ENCODE measurements at places on chromosomes 2 and 18. TPM values are rescaled to one million over a fixed set of nuclear protein-coding genes. Genes with fewer than 3 reads are reported as not detected.

RIT2 gene
- not detected for total RNA-seq

DNA sequence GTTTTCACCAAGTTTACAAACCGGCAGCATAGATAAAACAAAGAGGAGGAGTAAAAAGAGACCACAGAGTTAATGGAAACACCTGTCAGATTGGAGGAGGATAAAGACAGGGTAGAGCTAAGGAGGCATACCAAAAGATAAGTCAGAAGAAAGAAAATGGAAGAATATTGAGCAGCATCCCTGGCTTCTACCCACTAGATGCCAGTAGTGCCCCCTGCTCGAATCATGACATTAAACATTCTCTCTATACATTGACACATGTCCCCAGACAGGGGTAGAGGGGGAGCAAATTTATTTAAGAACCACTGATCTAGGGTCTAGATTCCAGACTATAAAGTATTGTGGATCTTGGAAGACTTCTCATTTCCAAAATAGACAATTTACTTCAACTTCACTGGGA lies 159.8 kb upstream of the ETAA1 start:
- no peak for DNase-seq
- no peak overlapping the region for H3K27ac ChIP-seq
- no peak overlapping the region for H3K4me3 ChIP-seq

GRCh38 chr2:192150166-192150565 lies 44.6 kb downstream of the TMEFF2 start:
- no peak overlapping the region for H3K27ac ChIP-seq
- H3K4me1 ChIP-seq, result no peaks in the 10 kb centered on the region
- no peaks in the 10 kb centered on the region for H3K36me3 ChIP-seq
- no peak overlapping the region for H3K4me3 ChIP-seq

IL36RN gene
- total RNA-seq, result not detected

GRCh38 chr2:159960414-159960813 lies 102.0 kb downstream of the PLA2R1 start:
- DNase-seq, result no peak
- H3K27ac ChIP-seq, result no peak overlapping the region
- H3K36me3 ChIP-seq, result no peaks in the 10 kb centered on the region
- no peaks in the 10 kb centered on the region for H3K27me3 ChIP-seq

DNA sequence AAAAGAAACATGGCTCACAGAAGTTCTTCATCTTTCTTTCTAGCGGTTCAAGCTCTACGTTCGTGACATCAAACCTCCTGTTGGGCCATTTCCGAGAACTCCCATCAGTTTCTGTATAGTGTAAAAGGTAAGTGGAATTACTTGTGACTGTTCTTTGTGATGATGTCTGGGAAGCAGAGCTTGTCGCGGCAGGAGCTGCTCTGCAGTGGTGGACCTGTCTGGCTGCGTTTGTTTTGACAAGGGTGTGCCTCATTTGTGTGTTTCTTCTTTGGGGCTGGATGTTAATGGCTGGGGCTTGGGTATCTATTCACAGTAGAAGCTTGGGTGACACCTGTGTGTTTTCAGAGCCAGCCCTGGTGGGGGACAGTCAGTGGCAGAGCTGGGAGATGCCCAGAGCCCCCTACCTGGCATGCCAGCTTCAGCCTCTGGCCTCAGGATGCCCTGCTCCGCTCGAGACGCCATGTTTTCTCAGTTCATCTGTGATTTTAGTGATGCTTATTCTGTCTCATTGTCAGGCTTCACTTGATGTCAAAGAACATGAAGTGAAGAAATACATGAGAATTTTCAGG lies 59.6 kb downstream of the LDLRAD4 start:
- no peaks in the 10 kb centered on the region for H3K36me3 ChIP-seq
- H3K27me3 ChIP-seq, result no peaks in the 10 kb centered on the region

PAX3 gene
- not detected for total RNA-seq

DNA sequence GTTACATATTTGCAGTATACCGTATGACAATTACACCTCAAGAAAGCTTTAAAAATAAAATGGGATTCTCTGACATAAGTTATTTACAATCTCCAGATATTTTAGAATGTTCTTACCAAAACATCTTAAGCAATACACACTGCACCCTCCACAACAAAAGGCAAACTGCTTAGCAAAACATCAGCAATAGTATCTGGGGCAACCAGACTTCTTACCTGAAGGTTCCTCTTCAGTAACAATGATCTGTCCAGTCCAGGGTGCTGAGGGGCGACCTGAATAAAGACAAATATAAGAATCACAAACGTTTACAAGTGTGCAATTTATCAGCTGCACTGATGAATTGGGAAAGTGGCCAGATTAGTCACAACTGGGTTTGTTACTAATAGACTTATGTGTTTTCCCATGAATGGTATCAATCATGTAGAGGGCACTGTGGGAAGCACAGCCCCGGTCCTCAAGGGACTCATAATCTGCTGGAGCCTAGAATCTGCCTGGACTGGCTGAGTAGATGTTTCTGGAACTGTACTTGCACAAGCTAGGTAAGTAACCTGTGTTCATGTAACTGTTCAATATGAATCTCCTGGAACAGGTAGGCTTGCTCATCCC lies 70.7 kb downstream of the MYOM1 start:
- no peaks in the 10 kb centered on the region for H3K27me3 ChIP-seq
- H3K4me3 ChIP-seq, result no peak overlapping the region
- no peaks in the 10 kb centered on the region for H3K4me1 ChIP-seq

GRCh38 chr2:131542438-131543384 lies 15.0 kb downstream of the CCDC74A start:
- H3K4me1 ChIP-seq, result no peaks in the 10 kb centered on the region
- no peak overlapping the region for H3K4me3 ChIP-seq
- DNase-seq, result no peak
- H3K36me3 ChIP-seq, result no peaks in the 10 kb centered on the region

- H3K4me1 ChIP-seq, result no peaks in the 10 kb centered on the region
- no peaks in the 10 kb centered on the region for H3K36me3 ChIP-seq
- no peak overlapping the region for H3K27ac ChIP-seq
Observed at GRCh38 chr2:237051861-237052260, 33.8 kb upstream of the COPS8 start.

DNA sequence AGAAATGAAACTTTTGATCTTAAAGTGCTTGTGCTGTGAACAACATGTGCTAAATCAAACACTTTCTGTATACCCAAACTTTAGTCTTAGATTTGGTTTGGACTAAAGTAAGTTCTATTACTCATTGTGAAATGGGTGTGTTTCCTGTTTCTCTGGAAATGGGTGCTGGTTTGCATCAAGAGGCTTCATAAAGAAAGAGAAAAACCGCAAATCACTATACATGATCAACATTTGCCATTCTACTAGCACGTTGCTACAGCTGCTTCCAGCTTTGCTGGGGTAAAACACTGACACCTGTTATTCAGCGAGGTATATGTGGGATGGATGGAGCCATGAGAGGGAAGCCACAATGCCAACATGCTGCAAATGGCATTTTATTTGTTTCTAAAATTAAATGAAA lies 547.0 kb upstream of the ACVR2A start:
- peaks cover 1% of the 10 kb centered on the region for H3K4me1 ChIP-seq
- no peak for DNase-seq
- H3K36me3 ChIP-seq, result no peaks in the 10 kb centered on the region
- no peak overlapping the region for H3K27ac ChIP-seq

DNA sequence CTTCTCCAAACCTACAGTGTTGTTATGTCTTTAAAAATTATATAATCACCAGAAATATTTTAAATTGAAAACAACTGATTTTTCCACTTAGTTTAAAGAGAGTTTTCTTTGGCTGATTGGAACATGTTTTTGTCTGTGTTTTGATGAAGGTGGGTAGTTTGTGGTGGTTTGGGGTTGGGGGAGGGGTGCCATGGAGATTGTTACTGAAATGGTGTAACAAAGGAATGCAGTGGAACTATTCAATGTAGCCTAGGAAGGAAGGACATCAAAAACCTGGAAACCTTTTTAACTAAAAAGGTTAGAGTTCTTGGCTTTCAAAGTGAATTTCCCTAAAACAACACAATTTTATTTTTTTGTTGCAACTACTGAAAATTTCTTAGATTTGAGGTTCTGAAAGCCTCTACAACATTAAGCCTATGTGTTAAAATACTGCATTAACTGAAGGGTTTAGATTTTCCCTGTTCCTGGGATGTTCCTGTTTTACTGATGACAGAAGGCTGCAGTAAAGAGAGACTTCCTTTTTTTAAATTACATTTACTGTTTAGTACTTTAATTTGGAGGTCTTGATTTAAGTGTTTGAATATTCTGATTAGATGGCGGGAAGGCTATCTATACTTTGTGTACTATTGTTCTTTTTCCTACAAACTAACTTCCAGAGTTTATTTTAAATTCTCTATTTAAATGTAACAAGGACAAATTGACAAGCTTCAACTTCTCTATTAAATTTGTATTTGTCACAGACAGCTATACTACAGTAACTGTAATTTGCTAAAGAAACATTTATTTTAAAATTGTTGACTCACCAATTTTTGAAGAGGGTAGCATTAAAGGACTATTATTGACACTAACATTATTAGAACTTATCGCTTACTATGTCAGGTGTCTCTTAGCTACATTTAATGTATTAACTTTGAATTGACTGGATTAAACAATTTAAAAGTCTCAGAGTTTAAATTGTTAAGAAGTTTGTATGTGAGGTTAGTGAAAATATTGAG lies 87.7 kb downstream of the LIMS1 start:
- no peak for DNase-seq
- H3K27ac ChIP-seq, result no peak overlapping the region
- no peak overlapping the region for H3K4me3 ChIP-seq
- no peaks in the 10 kb centered on the region for H3K27me3 ChIP-seq
- H3K4me1 ChIP-seq, result peaks cover 15% of the 10 kb centered on the region

- no peak overlapping the region for H3K4me3 ChIP-seq
- H3K36me3 ChIP-seq, result no peaks in the 10 kb centered on the region
- DNase-seq, result no peak
- no peaks in the 10 kb centered on the region for H3K27me3 ChIP-seq
Observed at GRCh38 chr2:206368933-206369569, 74.3 kb upstream of the ADAM23 start.

DNA sequence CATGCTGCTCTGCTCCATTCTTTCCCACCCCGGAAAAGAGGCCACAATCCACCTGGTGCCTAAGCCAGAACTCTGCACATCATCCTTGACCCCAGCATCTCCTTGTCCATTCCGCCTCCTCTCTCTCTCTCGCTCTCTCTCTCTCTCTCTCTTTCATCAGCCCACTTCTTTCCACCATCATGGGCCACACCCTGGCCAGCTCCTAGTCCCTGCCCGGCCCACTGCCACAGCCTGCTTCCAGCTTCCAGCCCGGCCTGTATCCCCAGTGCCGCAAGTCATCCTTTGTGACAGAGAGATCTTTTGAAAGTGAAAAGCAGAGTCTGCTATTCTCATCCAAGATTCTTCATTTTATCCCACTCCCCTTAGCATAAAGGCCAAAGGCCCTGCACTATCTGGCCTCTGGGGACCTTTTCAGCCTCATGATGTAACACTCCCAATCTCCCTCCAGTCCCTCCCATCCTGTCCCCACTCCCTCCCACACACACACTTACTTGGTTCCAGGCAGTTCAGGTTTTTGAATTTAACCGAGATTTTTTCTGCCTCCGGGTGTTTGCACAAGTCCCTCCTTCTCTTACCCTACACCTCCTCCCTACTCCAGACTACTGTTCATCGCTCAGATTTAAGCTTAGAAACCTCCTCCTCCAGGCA lies 214.0 kb downstream of the EN1 start:
- H3K27me3 ChIP-seq, result no peaks in the 10 kb centered on the region
- no peak for DNase-seq
- no peaks in the 10 kb centered on the region for H3K36me3 ChIP-seq
- no peak overlapping the region for H3K4me3 ChIP-seq

GRCh38 chr2:213251618-213252017 lies 32.6 kb upstream of the SPAG16 start:
- no peak for DNase-seq
- H3K36me3 ChIP-seq, result no peaks in the 10 kb centered on the region
- H3K4me1 ChIP-seq, result no peaks in the 10 kb centered on the region
- no peak overlapping the region for H3K4me3 ChIP-seq
- H3K27me3 ChIP-seq, result no peaks in the 10 kb centered on the region

- H3K4me1 ChIP-seq, result peaks cover 9% of the 10 kb centered on the region
- no peaks in the 10 kb centered on the region for H3K36me3 ChIP-seq
- DNase-seq, result no peak
- H3K4me3 ChIP-seq, result no peak overlapping the region
Observed at GRCh38 chr18:10274301-10274700, 180.1 kb upstream of the APCDD1 start.

- no peaks in the 10 kb centered on the region for H3K27me3 ChIP-seq
- H3K4me1 ChIP-seq, result no peaks in the 10 kb centered on the region
- H3K36me3 ChIP-seq, result no peaks in the 10 kb centered on the region
- no peak overlapping the region for H3K27ac ChIP-seq
Observed at GRCh38 chr18:62287781-62288664, 37.1 kb upstream of the TNFRSF11A start.

POLR1B gene
- 7.9 TPM for total RNA-seq

KYNU gene
- total RNA-seq, result 0.46 TPM

DNA sequence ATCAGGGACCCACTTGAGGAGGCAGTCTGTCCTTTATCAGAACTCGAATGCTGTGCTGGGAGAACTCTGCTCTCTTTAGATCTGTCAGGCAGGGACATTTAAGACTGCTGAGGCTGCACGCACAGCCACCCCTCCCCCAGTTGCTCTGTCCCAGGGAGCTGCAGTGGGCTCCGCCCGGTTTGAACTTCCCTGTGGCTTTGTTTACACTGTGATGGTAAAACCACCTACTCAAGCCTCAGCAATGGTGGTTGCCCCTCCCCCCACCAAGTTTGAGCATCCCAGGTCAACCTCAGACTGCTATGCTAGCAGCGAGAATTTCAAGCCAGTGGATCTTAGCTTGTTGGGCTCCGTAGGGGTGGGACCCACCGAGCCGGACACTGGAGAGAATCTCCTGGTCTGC lies 11.8 kb upstream of the LHCGR start:
- DNase-seq, result no peak
- no peaks in the 10 kb centered on the region for H3K27me3 ChIP-seq
- no peak overlapping the region for H3K27ac ChIP-seq
- H3K4me1 ChIP-seq, result no peaks in the 10 kb centered on the region
- no peak overlapping the region for H3K4me3 ChIP-seq

- peaks cover 9% of the 10 kb centered on the region for H3K4me1 ChIP-seq
- no peaks in the 10 kb centered on the region for H3K27me3 ChIP-seq
- H3K36me3 ChIP-seq, result no peaks in the 10 kb centered on the region
- DNase-seq, result peak; percentile 39
- H3K27ac ChIP-seq, result no peak overlapping the region
- H3K4me3 ChIP-seq, result peak overlapping the region; percentile 96
Observed at GRCh38 chr2:74179063-74179865, 585 bp upstream of the MOB1A start.

- DNase-seq, result no peak
- H3K36me3 ChIP-seq, result no peaks in the 10 kb centered on the region
- H3K27ac ChIP-seq, result no peak overlapping the region
Observed at GRCh38 chr2:192265751-192266150, 71.0 kb upstream of the TMEFF2 start.

DNA sequence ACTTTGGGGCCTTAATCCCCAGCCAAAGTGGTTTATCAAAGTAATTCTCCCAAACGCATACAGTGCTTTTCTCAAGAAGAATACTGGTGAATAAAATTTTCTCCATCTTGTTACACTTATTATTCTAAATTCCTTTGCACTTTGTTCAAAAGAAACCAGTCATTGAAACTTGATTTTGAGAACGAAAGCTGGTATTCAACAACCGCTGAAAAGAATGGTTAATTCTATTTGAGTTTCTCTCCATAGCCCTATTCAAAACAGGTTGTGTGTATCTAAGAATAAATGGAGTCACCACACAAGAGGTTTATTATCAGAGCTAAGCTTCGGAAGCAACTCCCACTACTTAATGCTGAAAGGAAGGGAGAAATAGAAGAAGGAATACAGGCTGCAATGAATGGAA lies 117.7 kb downstream of the C1D start:
- H3K4me3 ChIP-seq, result no peak overlapping the region
- H3K36me3 ChIP-seq, result no peaks in the 10 kb centered on the region
- H3K27ac ChIP-seq, result no peak overlapping the region
- no peak for DNase-seq
- no peaks in the 10 kb centered on the region for H3K27me3 ChIP-seq
- H3K4me1 ChIP-seq, result no peaks in the 10 kb centered on the region
